ENCODE measurements at places on chromosomes 11 and 22. TPM values are rescaled to one million over a fixed set of nuclear protein-coding genes. Genes with fewer than 3 reads are reported as not detected.
A peak's percentile ranks its signal among the peaks of the same experiment; 100 is the strongest.

- no peak for DNase-seq
- peak overlapping the region; percentile 51 for H3K27ac ChIP-seq
- H3K36me3 ChIP-seq, result no peaks in the 10 kb centered on the region
- no peaks in the 10 kb centered on the region for H3K27me3 ChIP-seq
- no peaks in the 10 kb centered on the region for H3K4me1 ChIP-seq
Measured at GRCh38 chr11:46285594-46286033, 8.2 kb downstream of the CREB3L1 start.

GRCh38 chr22:24441406-24442351 lies 14.3 kb downstream of the ADORA2A start:
- no peak overlapping the region for H3K4me3 ChIP-seq
- peak overlapping the region; percentile 29 for H3K27ac ChIP-seq
- H3K36me3 ChIP-seq, result no peaks in the 10 kb centered on the region
- no peaks in the 10 kb centered on the region for H3K4me1 ChIP-seq

GRCh38 chr11:76102802-76103201 lies 103.5 kb downstream of the WNT11 start:
- no peaks in the 10 kb centered on the region for H3K27me3 ChIP-seq
- H3K27ac ChIP-seq, result no peak overlapping the region
- H3K4me1 ChIP-seq, result no peaks in the 10 kb centered on the region
- no peaks in the 10 kb centered on the region for H3K36me3 ChIP-seq
- DNase-seq, result no peak

GRCh38 chr11:6627762-6628241 lies 8.6 kb upstream of the TPP1 start:
- H3K4me3 ChIP-seq, result no peak overlapping the region
- H3K4me1 ChIP-seq, result no peaks in the 10 kb centered on the region
- DNase-seq, result no peak
- peaks cover 49% of the 10 kb centered on the region for H3K36me3 ChIP-seq
- no peaks in the 10 kb centered on the region for H3K27me3 ChIP-seq
- no peak overlapping the region for H3K27ac ChIP-seq

DNA sequence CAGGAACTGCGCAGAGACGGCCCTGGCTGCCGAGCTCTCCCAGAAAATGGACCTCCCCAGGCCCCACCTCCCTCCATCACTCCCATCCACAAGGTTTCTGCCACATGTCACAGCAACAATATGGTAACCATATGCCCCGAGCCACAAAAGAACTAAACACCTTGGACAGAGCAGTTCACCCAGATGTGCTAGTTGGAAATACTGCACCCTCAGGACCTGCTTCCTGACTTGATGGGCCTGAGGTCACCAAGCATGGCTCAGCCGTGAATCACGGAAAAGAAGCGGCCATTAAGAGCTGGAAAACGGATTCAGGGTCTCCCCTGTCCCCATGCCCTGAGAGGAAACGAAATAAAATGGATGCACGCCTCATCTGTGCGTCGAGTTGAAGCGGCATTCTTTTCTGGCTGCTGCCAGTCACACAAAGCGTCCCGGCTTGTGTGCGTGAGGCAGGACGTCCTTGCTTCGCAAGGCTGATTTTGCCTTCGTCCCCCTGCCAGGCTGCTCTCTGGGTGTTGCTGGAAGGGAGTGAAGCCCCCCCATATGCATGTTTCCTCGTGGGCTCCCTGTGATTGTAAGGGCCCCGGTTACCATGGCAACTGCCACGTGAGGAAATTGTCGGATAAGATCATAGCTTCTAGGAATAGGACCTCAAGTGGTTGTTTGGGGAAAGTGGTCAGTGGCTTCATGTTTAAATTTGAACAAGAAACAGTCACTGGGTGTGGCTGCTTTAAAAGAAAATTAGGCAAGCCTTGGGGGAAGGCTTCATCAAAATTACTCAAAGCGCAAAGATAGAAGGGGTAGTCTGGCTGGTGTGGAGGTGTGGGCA lies 51.7 kb downstream of the FLI1 start:
- H3K27ac ChIP-seq, result no peak overlapping the region
- no peaks in the 10 kb centered on the region for H3K27me3 ChIP-seq
- H3K36me3 ChIP-seq, result no peaks in the 10 kb centered on the region
- no peak for DNase-seq
- no peak overlapping the region for H3K4me3 ChIP-seq
- H3K4me1 ChIP-seq, result no peaks in the 10 kb centered on the region

GRCh38 chr11:2827792-2828191 lies 57.8 kb downstream of the CDKN1C start:
- no peaks in the 10 kb centered on the region for H3K36me3 ChIP-seq
- DNase-seq, result no peak
- peak overlapping the region; percentile 53 for H3K27ac ChIP-seq
- no peaks in the 10 kb centered on the region for H3K4me1 ChIP-seq

- no peaks in the 10 kb centered on the region for H3K4me1 ChIP-seq
- peak overlapping the region; percentile 98 for H3K27ac ChIP-seq
- DNase-seq, result no peak
- H3K27me3 ChIP-seq, result no peaks in the 10 kb centered on the region
- peaks cover 6% of the 10 kb centered on the region for H3K36me3 ChIP-seq
Measured at GRCh38 chr22:28773461-28773867, 969 bp downstream of the CCDC117 start.

- no peak overlapping the region for H3K27ac ChIP-seq
- H3K4me3 ChIP-seq, result no peak overlapping the region
- H3K36me3 ChIP-seq, result no peaks in the 10 kb centered on the region
- H3K27me3 ChIP-seq, result no peaks in the 10 kb centered on the region
- DNase-seq, result no peak
Measured at GRCh38 chr22:42160251-42160650, 29.6 kb upstream of the CYP2D6 start.

DNA sequence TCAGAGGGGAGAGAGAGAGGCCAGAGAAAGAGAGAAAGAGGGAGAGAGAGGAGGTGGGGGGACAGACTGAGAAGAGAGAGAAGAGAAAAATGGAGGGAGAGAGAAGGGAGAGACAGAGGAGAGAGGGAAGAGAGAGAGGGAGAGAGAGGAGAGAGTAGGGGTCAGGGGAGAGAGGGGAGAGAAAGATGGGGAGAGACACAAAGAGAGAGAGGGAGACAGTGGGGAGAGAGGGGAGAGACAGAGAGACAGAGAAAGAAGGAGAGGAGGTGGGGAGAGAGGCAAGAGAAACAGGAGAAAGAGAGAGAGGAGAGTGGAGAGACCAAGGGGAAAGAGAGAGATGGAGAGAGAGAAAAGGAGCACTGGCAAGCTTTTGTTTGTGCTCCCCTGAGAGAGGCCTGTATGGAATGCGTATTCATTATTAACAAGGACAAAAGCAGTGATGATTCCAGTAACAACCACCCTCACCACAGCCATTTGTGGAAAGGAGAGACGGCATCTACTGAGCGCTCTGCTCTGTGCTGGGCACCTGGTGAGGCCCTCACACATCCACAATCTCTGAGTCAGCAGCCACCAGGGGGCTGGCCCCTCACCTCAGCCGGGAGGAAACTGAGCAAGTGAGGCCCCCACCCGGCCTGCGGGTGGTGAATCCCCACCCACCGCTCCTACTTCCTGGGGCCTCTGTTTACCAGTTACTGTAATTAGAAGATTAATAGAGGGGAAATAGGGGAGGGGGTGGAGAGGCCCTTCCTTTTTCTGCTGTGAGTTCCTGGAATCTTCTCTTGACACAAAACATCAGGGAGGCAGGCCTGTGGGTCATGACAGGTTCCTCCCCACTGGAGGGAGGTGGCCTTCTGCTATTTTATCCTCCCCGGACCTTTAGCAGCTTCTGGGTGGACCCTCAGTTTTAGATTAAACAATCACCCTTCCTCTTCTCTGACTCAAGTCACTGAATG lies 14.6 kb upstream of the MIAT start:
- H3K36me3 ChIP-seq, result no peaks in the 10 kb centered on the region
- H3K27me3 ChIP-seq, result no peaks in the 10 kb centered on the region
- H3K4me3 ChIP-seq, result no peak overlapping the region
- no peak for DNase-seq
- H3K4me1 ChIP-seq, result no peaks in the 10 kb centered on the region
- H3K27ac ChIP-seq, result peak overlapping the region; percentile 11

DNA sequence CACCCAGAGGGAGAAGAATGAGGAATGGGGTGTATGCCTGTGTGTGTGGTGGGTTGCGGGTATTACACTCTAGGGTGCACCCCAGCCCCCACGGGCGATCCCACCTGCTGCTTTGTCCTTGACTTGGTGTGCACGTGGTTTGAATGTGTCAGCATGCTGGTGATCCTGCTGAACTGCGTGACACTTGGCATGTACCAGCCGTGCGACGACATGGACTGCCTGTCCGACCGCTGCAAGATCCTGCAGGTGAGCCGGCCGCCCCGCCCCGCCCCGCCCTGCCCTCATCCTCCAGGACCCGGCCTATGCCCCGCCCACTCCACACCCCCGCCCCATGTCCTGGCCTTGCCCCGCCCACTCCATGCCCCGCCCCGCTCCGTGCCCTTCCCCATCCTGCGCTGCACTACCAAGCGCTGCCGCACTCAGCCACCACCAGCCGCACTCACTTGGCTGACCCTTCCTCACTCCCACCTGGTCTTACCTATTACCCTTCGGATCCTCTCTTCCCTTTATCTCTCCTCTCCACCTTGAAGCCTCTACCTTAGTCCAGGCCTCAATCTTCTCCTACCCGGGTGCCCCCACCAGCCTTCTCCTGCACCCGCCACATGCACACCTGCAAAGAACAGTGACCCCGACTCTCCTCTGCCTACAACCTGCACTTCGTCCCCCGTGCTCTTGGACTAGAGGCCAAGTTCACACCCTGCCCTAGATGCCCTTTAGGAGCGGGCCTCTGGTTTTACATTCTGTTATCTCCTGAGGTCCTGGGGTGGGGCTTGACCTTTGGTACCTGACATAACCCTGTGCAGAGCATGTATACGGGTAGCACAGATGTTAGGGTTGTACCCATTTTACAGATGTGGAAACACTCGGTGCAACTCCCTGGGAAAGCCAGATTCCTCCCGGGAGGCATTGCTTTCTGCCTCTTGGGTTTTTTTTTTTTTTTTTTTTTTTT lies 27.7 kb downstream of the CACNA1I start:
- H3K27me3 ChIP-seq, result no peaks in the 10 kb centered on the region
- H3K4me3 ChIP-seq, result no peak overlapping the region

HSPB2 gene
- 13.0 TPM for total RNA-seq

PRPF19 gene
- 46.2 TPM for total RNA-seq

POU2AF3 gene
- total RNA-seq, result 0.47 TPM

C22orf42 gene
- total RNA-seq, result not detected

APOL5 gene
- total RNA-seq, result not detected
